Head of caudate nucleus (tissue), 42 donors: ENCODE measurements at places on chromosomes 7 and 10.

DNA sequence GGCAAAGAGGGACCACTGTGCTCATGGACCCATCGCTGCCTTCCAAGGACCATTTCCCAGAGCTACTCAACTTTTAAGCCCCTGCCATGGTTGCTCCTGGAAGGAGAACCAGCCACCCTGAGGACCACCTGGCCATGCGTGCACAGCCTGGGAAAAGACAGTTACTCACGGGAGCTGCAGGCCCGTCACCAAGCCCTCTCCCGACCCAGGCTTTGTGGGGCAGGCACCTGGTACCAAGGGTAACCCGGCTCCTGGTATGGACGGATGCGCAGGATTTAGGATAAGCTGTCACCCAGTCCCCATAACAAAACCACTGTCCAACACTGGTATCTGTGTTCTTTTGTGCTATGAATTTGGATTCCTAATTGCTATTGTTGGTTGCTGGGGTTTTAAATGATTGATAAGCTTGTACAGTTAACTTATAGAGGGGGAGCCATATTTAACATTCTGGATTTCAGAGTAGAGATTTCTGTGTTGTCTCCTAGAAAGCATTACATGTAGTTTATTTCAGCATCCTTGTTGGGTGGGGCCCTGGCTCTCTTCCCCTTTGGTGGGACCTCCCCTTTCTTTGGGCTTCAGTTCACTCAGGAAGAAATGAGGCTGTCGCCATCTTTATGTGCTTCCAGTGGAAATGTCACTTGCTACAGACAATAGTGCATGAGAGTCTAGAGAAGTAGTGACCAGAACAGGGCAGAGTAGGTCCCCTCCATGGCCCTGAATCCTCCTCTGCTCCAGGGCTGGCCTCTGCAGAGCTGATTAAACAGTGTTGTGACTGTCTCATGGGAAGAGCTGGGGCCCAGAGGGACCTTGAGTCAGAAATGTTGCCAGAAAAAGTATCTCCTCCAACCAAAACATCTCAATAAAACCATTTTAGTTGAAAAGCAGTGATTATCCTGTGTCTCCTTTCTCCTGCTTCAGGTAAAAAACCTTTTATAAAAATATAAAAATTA lies 19.4 kb downstream of the LAT2 start:
- no peak for DNase-seq

- DNase-seq = no peak
Measured at GRCh38 chr10:108583877-108584276, 1339.4 kb downstream of the XPNPEP1 start.

GRCh38 chr10:10699427-10699826 lies 318.2 kb upstream of the CELF2 start:
- DNase-seq = peak; percentile 35

DNA sequence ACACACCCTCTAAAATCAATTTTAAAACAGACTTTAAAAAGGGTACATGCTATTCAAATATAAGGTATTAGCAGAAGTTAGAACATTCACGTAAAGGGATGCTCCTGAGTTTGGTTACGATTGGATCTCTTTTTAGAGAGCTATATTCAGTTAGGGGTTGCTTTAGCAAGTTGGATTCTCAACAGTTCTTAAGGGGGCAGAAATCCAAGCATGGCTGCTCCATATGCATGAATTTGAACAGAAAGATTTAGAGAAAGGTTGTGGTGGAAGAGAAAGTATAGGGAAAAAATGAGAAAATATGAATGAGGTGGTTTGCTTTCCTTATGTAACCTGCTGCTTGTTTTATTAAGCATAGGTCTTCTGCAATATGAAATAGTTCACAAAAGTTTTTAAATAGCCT lies 855.1 kb downstream of the SORCS1 start:
- DNase-seq = no peak

- no peak for DNase-seq
Measured at GRCh38 chr10:73837072-73837471, 25.7 kb upstream of the NDST2 start.

DNA sequence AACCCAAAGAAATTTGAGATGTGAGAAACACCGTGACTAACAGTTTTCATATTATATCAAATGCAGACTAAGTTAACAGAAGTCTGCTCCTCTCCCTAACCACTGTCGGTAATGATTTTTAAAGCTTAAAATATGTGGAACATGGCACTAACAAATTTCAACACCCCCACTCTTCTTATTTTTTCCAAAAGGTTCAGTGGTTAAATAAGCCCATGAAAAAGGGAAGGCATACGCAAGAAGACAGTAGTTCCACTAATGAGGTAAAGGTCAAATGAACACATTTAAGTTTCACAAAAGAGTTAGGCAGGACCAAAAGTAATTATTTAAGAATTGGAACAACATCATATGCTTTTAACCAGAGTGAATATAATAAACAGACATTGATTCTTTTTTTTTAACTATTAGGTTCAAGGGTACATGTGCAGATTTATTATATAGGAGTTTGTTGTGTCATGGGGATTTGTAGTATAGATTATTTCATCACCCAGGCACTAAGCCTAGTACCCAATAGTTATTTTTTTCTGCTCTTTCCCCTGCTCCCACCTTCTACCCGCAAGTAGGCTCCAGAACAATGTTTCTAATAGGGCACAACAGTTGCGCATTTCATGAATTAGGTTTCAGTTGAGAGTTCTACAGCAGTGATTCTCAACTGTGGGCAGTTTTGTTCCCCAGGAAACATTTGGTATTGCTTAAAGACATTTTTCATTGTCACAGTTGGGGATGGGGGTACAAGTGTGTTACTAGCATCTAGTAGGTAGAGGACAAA lies 79.9 kb downstream of the HBP1 start:
- DNase-seq = no peak

GRCh38 chr10:132397036-132397541 lies at the start of gene PWWP2B:
Gene PWWP2B, plus strand, starts transcription at chr10:132397200. Its CDS starts 27 bp downstream, at chr10:132397227.
- no peak for DNase-seq

DNA sequence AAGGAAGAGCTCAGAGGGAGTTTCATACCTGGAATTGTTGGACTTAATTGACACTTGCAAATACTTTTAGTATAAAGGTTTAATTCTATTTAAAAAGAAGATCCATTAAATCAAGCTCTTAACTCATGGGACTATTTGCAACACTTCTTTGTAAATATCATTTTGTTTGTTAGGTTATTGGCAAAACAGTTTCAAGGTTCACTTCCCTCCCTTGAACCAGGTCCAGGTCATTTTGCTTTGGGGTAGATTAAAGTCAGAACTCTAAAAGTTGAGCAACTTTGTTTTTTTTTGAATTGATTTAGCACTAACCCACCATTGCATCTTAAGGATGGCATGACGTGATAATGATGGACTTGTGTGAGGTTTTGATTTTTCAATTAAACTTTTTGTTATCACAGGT lies 45.9 kb downstream of the ZRANB1 start:
- DNase-seq = no peak

- no peak for DNase-seq
Measured at GRCh38 chr7:106369352-106369751, 84.6 kb upstream of the NAMPT start.

DNA sequence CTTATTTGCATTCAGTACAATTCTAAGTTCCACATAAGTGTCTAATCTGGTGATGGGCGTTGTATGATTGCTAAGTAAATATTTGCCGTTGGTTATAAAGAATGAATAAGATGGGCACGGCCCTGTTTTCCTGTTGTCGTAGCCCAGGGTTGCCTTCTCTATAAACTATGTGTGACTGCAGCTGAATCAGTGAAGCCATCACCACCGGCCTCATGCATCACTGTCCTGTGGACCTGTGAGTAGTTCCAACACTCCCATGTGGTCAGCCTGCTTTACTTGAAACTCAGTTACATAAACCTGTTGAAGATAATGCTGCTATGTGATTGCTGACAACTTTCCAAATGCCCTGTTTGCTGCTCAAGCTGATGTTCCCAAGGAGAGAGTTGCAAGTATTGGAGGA lies 21.6 kb upstream of the KLF6 start:
- DNase-seq = no peak

DNA sequence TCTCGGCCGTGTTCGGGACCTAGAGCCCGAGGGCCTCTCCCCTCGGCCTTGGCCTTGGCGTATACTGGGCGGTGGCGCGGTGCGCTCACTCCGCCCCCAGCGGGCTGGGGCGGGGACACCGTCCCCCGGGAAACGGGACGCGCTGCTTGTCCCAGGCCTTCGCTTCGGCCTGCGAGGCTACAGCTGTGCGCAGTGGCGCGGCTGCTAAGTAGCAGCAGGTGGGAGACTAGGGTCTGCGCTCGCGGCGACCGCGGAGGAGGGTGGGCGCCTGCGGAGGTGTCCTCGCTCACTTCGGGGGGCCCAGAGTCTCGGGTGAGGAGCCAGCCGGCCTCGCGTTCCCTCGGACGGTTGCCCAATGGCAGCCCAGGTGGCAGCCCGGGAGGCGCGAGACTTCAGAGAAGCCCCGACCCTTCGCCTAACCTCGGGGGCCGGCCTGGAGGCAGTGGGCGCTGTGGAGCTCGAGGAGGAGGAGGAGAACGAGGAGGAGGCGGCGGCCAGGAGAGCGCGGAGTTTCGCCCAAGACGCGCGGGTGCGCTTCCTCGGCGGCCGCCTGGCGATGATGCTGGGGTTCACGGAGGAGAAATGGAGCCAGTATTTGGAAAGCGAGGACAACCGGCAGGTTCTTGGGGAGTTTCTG lies at the start of gene DNAH11:
TSS of gene DNAH11 (plus strand) at position 149 of the 637 bp plus-strand sequence. CDS start at position 356, 207 bp downstream.
- DNase-seq = no peak

- DNase-seq = no peak
Measured at GRCh38 chr7:136359333-136359903, 382.3 kb upstream of the MTPN start.

GRCh38 chr7:149772956-149773434 lies 393 bp downstream of the ZNF467 start:
- peak; percentile 34 for DNase-seq

DNA sequence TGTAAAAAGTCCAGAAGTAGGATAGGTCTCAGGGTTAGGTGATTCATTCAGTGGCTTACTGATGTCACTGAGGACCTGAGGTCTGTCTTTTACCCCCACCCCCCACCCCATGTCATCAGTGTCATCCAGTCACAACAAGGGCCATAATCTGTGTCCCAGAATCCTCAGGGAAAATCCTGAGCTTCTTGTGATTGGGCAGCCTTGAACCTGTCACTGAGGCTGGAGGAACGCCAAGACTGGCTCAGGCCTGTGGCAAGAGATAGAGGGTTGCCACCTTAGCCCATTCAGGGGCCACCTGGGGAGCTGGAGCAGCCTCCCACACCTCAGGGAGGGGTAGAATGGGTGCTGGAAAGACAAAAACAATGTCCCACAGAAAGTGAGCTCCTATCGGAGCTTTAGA lies 29.7 kb downstream of the NUB1 start:
- no peak for DNase-seq
